NCI-H226 (cell line): ENCODE measurements at places on chromosomes 13 and 19.

GRCh38 chr19:1744822-1745563, 8.3 kb upstream of the ONECUT3 start:
- DNase-seq: no peak

DNA sequence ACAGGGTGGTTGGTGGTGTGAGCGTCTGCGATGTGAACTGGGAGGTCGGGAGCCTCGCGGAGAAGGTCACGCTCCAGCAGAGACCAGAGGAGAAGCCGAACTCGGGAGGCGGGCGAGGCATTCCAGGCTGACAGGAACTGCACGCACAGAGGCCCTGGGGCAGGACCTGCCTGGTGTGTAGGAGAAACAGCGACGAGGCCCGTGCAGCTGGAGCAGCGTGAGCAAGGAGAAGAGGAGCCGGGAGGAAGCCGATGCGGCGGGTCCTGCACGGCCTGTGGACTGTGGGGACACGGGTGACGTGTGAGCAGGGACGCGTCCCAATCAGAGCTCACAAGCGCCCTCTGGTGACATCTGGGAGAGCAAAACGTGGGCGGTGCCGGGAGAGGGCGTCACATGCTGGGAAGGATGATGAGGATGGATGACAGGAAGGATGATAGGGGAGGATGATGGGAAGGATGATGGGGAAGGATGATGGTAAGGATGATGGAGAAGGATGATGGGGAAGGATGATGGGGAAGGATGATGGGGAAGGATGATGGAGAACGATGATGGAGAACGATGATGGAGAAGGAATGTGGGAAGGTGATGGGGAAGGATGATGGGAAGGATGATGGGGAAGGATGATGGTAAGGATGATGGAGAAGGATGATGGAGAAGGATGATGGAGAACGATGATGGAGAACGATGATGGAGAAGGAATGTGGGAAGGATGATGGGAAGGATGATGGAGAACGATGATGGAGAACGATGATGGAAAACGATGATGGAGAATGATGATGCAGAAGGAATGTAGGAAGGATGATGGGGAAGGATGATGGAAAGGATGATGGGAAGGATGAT, 16.1 kb upstream of the MADCAM1 start:
- no peak for DNase-seq

- no peak for DNase-seq
These were observed 64.9 kb downstream of the RFC3 start for GRCh38 chr13:33882804-33883203.

DNA sequence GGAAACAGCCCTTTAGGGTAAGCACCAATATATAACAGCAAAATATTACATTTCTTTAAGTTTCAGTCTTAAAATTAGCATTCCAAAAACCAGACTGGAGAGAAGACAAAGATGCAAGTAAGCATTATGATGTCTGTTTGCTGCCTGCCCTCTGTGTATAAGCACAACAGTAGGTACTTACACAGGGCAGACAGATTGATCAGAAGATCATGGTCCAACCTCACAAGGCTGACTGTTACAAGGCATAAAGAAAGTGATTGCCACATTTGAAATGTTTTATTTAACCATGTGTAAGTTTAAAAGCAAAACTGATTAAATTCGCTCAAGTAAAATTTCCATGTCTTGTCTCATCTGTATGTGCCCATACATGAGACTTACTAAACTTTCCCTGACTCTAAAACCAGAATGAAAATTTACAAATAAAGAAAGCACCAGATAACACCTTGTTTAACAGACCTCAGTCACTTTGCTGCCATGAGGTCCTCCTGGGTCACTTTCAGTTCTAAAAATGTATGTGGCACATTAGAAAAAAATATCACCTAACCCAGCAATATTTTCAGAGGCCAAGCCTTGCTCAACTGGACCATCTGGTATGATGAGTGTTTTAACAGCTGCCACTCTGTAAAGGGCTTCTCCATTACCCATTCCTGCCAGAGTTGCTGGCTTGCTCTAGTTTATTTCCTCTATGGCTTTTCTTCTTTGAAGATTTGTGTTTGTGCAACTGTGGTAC, 297.0 kb downstream of the RBM26 start:
- no peak for DNase-seq

GRCh38 chr13:31739226-31739625, at the start of gene RXFP2:
TSS of gene RXFP2 (plus strand) at chr13:31739526. CDS start at chr13:31739613, 87 bp downstream.
- DNase-seq: no peak

GRCh38 chr19:51158474-51159129, 16.5 kb downstream of the SIGLEC7 start:
- no peak for DNase-seq

GRCh38 chr13:41675306-41675705, 218.0 kb downstream of the RGCC start:
- DNase-seq: no peak

GRCh38 chr19:43809762-43810696, 7.8 kb upstream of the LYPD5 start:
- DNase-seq: peak; percentile 33

GRCh38 chr19:17475541-17476115, 5.3 kb downstream of the SLC27A1 start:
- DNase-seq: no peak

- DNase-seq: no peak
These were observed 9.4 kb downstream of the SAMD4B start for GRCh38 chr19:39351537-39352064.

- no peak for DNase-seq
These were observed 1084.6 kb downstream of the UQCRFS1 start for GRCh38 chr19:28128341-28128740.

GRCh38 chr13:98450539-98451111, 126.3 kb downstream of the STK24 start:
- DNase-seq: no peak

GRCh38 chr13:43579321-43579720, 207.5 kb downstream of the ENOX1 start:
- DNase-seq: no peak

- peak; percentile 92 for DNase-seq
These were observed 136.8 kb downstream of the DCLK1 start for GRCh38 chr13:35994131-35994966.

DNA sequence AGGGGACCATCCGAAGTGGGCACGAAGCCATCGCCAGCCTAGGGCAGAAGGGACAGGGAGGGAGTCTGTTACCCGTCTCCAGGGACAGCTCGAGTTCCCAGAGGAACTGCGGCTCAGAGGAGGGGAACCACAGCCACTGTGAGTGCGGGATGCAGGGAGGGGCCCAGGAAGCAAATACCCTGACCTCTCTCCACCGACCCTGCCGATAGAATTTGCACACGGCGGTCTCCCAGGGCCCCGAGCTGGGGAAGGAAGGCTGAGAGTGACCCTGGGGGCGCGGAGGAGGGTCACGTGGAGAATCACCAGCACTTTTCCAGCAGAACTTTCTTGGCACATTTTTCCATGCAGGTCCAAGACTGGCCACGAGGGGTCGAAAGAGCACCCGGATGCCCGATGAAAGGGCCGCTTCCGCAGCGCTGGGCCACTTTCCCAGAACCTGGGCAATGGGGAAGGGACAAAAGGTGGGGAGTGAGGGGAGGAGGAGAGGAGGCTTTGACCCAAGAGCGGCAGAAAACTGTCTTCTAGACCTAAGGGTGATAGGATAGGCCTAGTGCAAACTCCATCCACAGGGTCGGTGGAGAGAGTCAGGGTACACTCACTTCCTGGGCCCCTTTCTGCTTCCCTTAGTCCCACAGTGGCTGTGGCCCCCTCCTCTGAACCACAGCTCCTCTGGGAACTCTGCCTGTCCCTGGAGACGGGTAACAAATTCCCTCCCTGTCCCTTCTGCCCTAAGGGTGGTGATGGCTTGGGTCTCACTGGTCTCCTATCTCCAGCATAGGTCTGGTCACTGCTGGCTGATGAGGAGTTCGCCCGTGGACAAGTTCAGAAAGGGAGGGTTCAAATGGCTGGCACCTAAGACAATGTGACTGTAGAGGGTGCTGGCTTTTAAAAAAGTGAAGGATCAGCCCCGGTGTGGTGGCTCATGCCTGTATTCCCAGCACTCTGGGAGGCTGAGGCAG, 5.3 kb upstream of the GPR4 start:
- peak; percentile 41 for DNase-seq

GRCh38 chr13:99687723-99688397, 186.6 kb downstream of the TM9SF2 start:
- no peak for DNase-seq

DNA sequence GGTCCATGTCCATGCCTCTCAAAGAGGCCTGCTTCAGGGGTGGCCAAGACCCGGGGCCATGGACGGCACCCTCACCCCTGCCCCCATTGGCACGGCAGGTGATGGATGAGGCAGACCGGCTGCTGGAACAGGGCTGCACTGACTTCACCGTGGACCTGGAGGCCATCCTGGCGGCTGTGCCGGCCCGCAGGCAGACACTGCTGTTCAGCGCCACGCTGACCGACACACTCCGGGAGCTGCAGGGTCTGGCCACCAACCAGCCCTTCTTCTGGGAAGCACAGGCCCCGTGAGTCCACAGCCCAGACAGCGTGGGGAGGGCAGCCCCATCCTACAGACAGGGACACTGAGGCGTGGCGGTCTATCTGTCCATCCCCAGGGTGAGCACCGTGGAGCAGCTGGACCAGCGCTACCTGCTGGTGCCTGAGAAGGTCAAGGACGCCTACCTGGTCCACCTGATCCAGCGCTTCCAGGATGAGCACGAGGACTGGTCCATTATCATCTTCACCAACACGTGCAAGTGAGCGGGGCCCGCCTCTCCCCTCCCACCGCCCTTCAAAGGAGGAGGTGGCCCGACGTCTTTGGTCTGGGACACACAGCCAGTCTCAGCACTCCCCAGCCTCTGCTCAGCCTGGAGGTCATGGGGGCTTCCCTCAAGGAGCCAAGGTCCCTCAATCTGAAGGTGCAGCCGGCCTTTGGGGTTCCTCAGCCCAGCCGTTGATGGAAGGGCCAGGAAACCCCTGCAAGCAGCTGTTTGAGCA, 2.9 kb downstream of the DDX49 start:
- DNase-seq: no peak

DNA sequence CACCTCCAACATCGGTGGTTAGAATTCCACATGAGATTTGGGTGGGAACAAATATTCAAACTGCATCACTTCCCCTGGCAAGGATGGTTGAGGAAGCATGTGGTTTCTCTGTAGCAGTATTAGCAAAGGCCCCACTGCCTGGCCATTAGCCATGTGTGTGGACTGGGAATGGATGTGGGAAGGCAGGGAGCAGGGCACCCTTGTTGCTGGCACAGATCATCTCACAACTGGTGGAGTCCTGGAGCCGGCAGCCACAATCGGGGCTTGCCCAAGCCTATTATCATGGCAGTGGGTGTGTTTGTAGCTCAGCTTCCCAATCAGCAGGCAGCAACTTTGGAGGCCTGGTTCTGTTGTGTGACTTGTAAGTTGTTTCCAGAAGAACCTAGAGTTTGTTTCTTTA, 391.9 kb downstream of the DLEU7 start:
- DNase-seq: no peak

GRCh38 chr13:27523346-27524073, 73.1 kb upstream of the MTIF3 start:
- no peak for DNase-seq

DNA sequence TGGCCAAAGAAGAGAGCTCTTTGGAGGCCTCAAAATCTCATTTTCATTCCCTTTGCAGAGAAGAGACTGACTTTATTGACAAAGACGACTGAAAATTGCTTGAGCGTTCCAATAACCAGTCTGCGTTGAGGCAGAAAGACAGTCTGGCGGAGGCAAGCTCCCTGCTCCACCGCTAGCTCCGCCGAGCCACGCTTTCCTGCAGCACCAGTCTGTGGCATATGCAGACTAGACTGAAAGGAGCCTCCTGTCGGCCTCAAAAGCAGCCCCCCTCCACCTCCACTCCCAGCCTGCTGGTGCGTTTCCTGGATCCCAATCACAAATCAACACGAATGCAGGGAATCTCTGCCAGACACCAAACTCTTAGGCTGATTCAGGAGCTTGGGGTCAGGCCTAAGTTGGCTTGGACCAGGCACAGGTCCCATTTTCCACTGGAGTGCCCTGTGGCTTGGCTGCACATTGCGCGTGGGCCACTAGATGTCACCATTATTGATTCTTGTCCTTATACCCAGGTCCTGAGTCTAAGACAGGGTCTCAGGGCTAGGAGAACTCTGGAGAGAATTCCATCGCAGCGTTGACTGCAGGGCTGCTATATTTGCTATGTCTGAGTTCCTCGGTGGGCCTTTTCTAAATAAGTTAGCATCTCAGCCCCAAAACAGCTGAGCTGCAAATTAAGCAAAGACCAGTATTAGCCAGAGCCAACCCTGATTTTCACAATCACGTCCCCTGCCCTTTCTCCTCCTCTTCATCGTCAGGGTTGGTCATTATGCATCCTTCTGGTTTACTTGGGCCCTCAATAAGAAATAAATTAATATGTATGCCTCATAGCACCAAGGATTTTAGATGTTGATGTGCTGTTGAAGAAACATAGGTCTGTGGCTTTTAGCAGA, 5.2 kb upstream of the ZNF507 start:
- DNase-seq: peak; percentile 10

DNA sequence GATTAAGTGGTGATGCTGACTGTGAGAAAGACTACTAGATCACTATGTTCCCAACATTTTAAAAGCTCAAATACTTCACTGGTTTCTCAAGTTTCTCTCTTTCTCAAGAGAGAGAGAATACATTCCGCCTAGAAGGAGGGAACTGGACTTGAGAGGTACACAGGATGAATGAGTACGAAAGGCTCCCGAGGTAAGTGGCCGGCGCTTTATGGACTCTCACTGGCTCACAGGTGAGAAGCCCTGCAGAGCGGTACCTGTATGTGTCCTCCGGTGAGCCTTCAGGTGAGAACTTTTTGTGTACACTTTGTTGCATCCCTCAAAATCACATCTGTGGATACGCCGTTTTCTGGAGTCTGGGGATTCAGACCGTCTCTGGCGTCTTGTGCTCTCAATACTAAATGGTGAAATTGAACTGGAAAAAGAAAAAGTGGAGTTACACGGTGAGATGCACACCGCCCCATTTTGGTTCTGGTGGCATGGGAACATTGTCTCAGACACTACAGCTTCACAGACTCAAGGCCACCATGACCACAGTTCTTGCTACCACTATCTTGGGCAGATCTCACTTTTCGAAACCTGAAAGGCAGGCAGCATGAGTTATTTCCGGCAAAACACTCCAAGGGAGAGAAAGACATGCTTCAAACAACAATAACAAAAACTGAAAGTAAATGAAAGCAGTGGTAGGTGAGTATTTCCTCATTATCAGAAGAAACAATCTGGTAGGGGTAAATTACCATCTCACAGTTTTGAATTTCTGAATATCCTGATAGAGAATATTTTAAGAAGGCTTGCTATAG, 418.9 kb downstream of the KLF12 start:
- no peak for DNase-seq

GRCh38 chr13:21511849-21512248, 52.7 kb upstream of the ZDHHC20 start:
- DNase-seq: no peak

DNA sequence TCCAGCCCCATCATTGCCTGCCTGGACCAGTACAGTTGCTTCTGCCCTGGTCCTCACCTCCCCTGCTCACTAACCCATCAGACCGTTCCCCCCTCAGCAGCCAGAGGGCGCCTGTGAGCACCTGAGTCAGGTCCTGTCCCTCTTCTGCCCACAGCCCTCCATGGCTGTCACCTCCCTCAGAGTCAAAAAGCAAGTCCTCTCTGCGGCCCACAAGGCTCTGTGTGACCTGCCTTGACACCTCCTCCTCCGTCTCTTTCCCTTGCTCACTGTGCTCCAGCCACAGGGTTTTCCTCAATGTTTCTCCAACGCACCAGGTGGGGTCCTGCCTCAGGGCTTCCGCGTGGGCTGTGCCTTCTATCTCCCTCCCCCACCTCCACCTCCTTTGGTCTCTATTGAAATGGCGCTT, 29.4 kb upstream of the PTPRS start:
- peak; percentile 8 for DNase-seq

- DNase-seq: no peak
These were observed 34.6 kb upstream of the ONECUT3 start for GRCh38 chr19:1718420-1719291.
